ENCODE measurements at places on chromosomes 13 and 19.

DNA sequence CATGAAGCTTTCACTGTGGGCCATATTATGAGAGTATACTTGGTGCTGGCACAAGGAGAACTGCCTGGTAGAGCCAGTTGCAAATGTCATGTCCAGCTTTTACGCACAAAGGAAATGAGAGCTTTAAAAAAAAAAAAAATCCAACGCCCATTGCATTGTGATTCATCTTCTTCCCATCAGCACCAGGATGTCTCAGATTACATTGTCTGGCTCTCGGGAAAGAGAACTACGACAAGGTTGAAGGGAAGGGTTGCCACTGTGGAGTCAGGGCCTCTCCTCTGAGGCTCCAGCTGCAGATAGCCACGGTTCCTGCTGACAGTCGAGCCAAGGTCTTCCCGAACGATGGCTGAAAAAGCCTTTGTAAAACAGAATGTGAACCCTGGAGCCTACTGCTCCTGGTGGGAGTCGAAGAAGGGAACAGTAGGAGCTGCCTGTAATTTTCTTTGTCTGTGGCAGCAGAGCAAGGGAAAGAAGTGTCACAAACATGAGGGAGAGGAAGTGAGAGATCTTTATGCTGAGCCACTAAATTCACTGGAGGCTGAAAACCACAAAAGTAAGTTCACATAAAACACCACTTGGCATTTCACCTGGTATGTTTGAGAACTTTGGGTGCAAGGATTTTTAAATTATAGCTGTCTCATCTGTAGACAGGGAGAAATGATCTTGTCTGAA is 704.7 kb downstream of the DIAPH3 start:
- no peak for DNase-seq

DNA sequence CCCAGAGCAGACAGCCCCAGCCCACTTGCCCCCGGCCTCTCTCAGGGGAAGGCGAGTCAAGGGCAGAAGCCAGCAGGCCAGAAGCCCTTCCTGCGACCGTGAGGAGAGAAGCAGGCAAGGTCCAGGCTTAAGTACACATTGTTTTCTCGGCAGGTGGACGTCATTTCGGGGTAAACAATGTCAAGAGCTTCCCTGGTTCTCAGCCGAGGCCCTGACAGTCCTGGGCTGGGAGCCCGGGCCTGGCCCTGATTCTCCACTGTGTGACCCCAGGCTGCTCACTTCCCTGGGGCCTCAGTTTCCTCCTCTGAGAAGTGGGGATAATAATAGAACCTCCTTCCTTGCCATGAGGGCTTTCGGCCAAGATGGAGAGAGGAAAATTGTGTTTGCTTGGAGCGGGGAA is 19.4 kb downstream of the PLVAP start:
- no peak for DNase-seq

DNA sequence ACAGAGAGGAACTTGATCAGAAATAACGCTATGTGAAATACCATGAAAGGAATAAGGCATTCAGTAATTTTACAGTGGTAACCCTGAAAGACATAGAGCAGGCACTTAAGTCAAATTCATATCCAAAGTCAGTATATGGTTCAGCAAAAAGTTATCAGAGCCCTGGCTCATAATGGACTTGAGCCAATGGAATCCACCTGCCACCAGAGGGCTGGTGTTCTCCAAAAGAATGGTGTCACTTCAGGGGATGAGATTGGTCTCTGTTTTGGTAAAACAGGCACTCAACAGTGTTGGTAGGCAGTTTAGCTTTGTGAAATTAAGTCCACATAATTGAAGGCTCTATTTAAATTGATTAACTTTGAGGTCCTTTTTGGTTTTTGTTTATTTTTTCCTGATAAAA is 93.9 kb downstream of the LIG4 start:
- DNase-seq: no peak

DNA sequence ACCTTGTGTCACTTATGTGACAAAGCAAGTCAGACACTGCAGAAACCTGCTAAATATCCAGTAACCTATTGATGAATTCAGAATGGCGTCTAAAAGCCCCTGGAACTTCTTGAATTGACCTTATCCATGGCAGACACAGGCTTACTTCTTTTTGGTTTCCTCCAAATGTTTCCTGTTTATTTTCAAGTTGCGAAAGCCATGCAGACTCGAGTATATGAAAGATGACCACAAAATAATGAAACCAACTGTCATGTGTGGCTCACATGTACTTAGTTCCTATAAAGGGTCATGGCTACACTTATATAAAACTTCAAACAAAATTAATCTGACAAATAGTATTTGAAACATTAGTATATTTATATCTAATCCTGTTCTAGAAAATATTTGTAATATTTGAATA is 113.1 kb upstream of the FNDC3A start:
- DNase-seq: no peak

DNA sequence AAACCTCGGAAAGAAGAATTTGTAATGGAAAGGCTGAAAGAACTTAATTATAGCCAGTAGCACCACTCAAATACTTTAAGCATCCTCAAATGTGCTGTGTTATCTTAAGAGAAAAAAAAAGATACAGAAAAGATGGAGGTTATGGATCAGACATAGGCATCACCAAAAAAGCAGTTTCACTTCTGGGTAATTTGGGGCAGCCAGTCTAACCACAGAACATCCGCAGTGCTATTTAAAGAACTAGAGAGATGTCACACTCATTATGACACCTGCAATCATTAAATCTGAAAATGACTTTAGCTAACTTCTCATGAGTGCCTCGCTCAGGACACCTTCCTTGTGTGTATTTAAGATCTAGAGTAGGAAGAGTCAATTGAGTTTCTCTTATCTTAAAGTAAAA is 211.8 kb downstream of the RBM26 start:
- peak; percentile 64 for DNase-seq

GRCh38 chr13:40388617-40389016 is 277.8 kb downstream of the FOXO1 start:
- peak; percentile 88 for DNase-seq

DNA sequence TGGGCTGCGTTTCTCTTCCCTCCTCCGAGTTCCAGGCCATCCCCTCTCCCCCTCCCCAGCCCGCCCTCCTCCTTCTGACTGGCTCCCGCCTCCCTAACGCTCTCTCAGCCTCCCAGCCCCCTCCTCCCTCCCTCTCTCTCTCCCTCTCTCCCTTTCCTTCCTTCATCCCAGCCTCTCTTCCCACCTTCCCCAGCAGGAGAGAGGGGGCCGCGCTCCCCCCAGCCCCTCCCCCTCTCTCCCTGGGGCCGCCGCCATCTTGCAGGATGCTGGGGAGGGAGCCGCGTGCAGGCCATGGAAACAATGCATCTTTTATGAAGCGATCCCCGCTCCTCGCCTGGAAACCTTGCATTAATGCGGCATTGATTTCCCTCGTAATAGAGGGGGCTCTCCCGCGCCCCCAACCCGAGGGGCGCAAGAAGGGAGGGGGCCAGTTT is 42.6 kb upstream of the ADGRL1 start:
- peak; percentile 35 for DNase-seq

- no peak for DNase-seq
Measured at GRCh38 chr19:46847528-46847927, 3.1 kb downstream of the AP2S1 start.

GRCh38 chr19:42280815-42281145 is 11.7 kb downstream of the CIC start:
- DNase-seq: no peak

DNA sequence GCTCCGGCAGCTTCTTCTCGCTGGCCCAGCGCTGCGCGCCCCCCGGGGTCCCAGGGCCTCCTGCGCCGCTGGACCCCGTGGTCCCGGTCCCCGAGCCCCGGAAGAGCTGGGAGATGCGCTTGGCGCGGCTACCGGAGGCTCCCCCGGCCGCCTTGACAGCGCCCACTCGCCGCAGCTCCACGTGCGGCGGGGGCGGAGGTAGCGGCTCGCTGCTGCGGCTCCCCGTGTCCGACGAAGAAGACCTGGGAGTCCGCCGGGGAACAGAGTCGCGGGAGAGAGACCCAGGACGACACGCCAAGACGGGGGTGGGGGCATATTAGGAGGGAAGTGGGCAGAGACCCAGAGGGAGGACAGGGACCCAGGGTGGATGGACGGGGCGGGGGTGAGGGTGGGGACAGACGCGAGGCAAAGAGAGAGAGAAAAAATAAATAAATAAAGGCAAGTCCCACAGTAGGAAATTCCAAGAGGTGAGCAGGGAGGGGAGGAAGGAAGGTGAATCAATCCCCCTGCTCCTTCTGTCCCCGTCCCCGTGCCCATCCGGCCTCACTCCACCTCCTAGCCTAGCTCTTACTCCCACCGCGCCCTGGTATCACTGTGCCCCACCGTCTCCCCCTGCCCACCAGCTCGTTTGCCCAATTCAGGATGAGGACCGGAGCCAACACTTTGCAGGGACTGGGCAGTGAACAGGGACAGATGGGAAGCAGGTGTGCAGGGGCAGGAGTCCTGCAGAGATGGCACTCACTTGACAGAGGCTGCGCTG is 826 bp downstream of the RASIP1 start:
- DNase-seq: no peak

DNA sequence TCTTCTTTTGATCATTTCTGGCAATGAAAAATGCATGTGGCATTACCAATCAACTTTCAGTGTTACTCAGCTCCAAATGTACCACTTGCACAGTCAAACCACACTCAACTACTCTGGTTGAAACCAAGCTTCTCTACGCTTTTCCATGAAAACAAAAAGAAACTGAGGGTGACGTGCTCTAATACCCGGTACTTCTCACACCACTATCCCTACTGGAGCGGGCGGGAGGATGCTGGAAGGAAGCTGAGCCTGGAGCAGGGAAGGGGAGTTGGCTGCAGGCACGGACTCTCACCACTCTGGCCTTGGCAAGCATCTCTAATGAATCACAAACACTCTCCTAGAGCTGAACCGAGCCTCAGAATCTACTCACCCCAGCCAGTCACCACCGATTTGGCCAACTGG is 48.2 kb downstream of the STK24 start:
- no peak for DNase-seq

- no peak for DNase-seq
Measured at GRCh38 chr19:46953955-46954501, 65.6 kb upstream of the NPAS1 start.

- no peak for DNase-seq
Measured at GRCh38 chr13:40781717-40782116, 7.7 kb upstream of the SLC25A15 start.

GRCh38 chr13:39565036-39565949 is 37.7 kb downstream of the LHFPL6 start:
- no peak for DNase-seq

DNA sequence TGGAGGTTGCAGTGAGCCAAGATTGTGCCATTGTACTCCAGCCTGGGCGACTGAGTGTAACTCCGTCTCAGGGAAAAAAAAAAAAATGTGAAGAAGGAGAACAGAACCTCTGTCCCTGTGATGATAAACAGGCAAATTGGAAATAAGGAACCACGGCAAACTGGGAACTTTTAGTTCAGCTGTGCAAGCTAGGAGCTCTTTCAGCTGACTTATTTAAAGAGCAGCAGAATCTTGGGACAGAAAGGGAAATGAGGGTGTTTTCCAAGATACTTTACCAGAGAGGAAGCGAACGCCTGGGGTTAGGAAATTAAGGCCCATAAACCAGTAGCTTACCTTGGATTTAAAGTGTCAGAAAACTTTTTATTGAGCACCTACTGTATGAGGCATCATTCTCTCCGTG is 3.0 kb upstream of the UPF1 start:
- no peak for DNase-seq

DNA sequence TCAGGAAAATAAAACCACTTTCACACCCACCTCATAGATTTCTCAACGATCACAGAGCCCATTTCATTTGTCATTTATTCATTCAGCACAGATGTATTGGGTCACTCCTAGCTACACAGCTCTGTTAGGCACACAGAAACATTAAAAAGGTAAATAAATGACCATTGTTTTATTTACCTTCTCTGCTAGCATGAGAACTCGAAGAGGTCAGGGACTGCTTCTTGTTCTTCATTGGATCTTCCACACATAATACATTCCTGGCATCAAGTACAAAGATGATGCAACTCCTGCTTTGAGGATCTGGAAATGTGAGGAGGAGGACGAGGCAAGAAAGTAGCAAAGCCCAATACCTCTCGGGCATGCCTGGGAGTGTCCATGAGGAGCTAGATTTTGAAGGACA is 168.1 kb downstream of the RBM26 start:
- DNase-seq: no peak

DNA sequence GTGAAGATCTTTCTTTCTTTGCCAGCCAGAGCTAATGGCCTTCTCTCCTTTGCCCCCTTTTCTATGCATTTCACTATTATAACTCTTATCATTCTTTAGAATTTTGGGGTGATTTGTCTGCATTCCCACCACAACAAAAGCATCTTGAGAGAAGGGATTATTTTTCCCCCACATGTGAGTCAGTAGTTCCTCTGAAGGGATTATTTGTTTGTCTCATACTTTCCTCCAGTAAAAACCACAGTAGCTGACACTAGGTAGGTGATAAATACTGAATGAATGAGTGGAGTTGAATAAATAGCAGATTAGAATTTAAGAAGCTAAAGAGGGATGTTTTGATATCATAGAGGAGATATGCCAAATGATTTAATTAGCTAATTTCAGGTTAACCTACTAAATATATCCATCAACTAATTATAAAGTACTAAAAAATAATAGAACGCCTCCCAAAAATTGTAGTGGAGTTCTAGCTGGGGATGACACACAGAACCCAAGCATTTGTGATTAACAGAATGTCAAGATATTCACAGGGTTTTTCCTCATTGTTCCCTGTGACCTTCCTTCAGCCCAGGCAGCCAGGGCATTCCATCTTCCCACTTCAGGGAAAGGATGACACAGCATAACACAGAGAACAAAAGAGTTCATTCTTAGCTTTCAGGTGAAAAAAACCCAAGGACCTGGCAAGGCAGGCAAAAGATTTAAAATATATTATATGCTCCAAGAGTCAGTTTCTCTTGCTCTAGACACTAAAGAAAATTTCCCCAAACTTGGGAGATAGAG is 3.5 kb upstream of the TBC1D4 start:
- DNase-seq: no peak

- no peak for DNase-seq
Measured at GRCh38 chr19:3513229-3514140, 7.4 kb downstream of the FZR1 start.

DNA sequence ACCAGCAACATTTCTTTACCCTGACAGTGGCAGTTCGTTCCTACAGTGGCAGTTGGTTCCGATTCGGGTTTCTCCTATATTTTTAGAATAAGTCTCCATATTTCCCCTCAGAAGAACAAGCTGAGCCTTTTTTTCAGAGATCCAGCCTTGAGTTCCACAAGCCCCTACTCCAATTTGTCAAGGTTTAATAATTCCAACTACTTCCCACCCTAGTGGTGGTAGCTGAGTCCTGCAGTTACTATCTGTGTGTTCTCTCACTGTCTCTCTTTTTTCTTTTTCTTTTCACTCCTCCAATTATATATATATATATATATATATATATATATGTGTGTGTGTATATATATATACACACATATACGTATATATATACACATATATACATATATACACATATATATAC is 1347.3 kb downstream of the PCDH9 start:
- no peak for DNase-seq

- no peak for DNase-seq
Measured at GRCh38 chr19:6056282-6056741, 54.0 kb downstream of the RFX2 start.

GRCh38 chr13:24005755-24006281 is 108.5 kb upstream of the C1QTNF9B start:
- no peak for DNase-seq

All from stimulated activated CD4-positive, alpha-beta T cell treated with anti-CD3 and anti-CD28 coated beads, Interleukin-1b, Interleukin-23, amount 100 ng/mL, for 48 hours (primary cell).